ENCODE measurements at places on chromosomes 3 and 15.
A peak's percentile ranks its signal among the peaks of the same experiment; 100 is the strongest.

GRCh38 chr3:146100180-146100579 lies 60.8 kb downstream of the PLOD2 start:
- DNase-seq, result no peak

DNA sequence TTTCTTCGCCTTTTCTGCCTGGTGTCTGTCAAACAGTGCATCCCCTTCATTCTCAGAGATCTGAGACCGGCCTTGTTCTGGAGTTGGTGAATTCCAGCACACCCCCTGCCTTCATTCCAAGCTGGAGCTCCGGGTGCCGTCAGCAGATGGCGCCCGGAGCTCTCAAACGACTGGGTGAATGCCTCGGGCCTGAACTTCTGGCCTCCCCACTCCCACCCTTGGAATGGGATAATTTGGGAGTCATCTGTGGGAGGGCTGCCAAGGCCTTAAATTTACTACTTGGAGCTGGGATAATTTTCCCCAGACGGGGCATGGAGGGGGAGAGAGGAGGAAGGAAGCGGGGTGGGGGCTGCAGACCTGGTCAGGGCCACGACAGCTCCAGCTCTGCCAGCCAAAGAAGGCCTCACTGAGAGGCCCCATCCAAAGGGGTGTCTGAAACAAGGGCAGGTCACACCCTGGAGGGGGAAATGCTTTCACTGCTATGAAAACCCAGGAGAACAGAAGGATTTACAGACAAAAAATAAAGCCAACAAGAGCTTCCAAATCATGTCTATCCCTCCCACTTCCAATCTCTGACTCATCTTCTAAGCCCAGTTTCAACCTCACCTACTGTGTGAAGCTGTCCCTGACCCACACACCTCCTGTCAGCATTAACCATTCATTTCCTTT lies 187.9 kb downstream of the OPA1 start:
- no peak for DNase-seq

GRCh38 chr3:102162251-102162650 lies 272.6 kb upstream of the ZPLD1 start:
- DNase-seq, result no peak

DNA sequence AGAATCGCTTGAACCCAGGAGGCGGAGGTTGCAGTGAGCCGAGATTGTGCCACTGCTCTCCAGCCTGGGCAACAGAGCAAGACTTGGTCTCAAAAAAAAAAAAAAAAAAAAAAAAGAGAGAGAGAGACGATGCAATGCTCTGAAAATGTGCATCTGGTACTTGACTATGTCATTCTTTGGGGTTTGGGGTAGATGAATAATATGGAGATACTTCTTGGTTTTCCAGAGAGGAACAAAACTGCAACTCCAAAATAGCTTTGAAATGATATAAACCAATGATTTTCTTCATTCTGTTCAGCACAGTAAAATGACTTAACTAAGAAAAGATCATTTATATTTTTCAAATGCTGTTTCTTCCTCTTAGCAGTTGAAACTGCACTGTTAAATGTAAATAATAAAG lies 158.9 kb downstream of the ISL2 start:
- no peak for DNase-seq

- no peak for DNase-seq
Observed at GRCh38 chr15:76393614-76394013, 57.0 kb downstream of the ISL2 start.

- DNase-seq, result no peak
Observed at GRCh38 chr3:126407412-126408044, 12.8 kb downstream of the CFAP100 start.

DNA sequence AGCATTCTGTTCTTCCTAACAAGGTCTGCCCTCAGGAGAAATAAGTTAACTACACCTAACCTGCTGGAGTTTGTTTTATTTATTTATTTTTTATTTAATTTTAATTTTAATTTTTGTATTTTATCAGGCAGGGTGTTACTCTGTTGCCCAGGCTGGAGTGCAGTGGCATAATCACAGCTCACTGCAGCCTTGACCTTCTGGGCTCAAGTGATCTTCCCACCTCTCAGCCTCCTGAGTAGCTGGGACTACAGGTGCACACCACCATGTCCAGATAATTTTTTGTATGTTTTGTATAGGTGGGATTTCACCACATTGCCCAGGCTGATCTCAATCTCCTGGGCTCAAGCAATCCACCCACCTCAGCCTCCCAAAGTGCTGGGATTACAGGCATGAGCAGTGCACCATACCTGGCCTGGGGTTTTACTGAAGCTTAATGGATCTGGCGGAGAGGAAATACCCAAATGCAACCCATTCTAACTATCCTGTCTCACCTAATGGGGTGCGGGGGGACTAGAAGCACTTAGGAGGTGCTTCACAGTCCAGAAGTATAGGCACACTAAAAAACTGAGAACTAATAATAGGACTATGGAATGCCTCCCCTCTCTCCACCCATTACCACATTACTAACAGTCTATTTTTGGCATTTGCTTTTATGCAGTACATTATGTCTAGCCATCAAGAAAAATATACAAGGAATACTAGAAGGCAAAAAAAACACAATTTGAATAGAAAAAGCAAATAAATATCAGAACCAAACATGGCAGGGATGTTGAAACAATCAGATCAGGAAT lies 61.4 kb downstream of the TTBK2 start:
- DNase-seq, result no peak

DNA sequence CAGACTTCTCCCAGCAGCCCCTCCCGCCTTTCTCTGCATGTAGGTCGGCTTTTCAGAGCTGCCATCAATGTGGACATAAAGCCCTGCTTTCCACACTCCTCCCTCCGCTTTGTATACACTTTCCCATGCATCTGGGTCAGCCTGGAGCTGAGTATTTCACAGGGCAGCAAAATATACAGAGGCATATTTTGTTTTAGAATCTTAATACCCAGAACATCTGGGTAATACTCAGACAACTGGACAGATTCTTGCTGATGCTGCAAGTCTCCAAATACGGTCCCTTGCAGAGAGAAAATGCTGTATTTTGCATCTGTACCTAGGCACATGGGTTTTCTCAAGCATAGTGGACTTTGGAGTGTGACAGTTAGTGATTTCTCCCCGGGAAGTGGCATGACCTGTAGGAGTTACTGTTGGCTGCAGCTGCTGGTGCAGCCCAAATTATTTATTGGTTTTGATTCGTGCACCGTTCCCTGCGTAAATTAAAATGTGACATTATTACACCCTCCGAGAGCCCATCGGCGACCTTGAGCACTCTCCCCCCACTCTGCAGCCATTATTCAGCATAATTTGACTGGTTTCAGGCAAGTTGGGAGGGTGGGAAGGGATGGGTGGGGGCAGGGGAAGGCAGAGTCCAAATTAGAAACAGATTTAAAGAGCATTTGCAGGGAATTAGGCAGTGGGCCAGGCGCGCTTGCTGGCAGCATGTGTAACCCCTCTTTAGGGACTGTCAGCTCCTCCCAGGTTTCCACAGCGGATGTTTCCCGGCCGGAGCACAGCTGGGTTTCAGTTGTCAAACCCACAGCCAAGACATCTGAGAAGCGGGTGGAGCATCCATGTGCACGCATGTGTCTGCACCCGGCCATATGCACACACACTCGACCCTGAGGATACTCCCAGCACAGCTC lies 100.8 kb downstream of the CPN2 start:
- no peak for DNase-seq

DNA sequence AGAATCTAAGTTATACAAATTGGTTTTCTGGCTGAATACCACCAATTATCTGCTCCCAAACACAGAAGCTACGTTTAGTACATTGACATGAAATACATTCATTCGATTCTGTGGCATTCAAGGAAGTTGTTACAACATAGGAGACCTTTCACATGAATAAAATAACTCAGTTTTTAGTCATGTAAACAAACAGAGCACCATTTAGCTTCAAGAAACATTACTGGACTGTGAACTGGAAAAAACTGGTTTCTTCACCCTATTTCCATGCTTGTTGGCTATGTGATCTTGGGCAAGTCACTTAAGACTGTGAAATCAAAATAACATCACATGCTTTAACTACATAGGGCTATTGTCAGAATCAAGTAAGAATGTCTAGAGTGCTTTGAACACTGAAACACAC lies 46.2 kb downstream of the NRG4 start:
- no peak for DNase-seq

GRCh38 chr15:80619680-80620079 lies 75.4 kb upstream of the ABHD17C start:
- no peak for DNase-seq

- no peak for DNase-seq
Observed at GRCh38 chr3:66423791-66424190, 77.0 kb downstream of the LRIG1 start.

- DNase-seq, result no peak
Observed at GRCh38 chr3:165491487-165491886, 295.3 kb upstream of the SLITRK3 start.

DNA sequence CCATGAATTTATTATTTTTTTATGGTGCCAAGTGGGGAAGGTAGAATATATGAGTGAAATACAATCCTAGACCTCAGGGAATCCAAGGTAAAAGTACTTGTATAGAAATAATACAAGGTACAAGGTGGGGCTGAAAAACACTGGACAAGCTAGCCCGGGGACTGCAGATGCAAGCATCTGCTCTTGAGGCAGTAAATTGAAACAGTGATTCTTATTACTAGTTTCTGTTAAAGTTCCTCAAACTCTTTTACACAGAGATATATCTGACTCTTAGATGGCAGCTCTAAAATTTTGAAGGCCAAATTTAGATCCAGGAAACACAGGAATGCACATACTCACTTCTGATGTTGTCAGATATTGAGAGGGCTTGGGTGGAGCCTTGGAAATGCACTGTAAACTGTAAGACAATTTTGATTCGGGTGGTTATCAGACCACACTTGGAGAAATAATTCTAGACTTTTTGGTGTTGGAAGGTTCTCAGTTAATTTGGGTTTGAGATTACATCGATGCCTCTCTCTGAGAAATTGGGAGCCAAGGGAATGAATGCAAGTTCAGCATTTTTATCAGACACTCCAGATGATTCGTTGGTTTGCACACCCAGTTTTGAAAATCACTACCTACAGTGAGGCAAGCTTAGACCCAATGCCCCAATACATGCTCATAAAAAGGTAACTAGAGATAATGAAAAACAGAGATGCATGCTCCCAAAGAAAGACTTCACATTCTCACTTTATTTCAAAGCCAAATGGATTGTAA lies 7.3 kb downstream of the TP63 start:
- no peak for DNase-seq

DNA sequence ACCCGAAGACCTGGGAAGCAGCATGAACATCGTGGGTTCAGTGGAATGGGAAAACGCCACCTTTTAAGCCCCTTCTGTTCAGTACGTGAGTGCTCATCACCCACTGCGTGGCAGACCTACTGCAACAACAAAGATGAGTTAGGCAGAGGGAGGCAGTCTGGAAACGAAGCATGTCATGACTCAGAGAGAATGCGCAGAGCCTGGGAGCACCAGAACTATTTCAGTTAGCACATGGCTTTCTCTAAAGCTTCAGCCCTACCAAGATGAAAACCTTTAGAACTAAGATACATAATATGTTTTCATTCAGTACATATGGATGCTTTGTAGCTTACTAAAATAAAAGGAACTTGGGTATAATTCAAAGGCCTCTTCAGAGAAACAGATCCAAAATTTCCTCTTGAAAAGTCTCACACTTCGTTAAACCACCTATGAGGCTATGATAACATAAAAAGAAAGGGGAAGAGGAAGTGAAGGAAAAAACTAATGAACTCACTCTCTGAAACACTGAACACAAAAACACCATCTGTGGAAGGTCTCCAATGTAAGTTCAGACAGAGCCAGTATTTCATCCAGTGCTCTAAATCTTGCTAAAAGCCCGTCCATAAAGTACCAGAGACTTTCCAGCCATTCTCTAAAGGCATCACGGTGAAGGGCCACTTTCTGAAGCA lies 140.1 kb downstream of the OCA2 start:
- DNase-seq, result no peak

DNA sequence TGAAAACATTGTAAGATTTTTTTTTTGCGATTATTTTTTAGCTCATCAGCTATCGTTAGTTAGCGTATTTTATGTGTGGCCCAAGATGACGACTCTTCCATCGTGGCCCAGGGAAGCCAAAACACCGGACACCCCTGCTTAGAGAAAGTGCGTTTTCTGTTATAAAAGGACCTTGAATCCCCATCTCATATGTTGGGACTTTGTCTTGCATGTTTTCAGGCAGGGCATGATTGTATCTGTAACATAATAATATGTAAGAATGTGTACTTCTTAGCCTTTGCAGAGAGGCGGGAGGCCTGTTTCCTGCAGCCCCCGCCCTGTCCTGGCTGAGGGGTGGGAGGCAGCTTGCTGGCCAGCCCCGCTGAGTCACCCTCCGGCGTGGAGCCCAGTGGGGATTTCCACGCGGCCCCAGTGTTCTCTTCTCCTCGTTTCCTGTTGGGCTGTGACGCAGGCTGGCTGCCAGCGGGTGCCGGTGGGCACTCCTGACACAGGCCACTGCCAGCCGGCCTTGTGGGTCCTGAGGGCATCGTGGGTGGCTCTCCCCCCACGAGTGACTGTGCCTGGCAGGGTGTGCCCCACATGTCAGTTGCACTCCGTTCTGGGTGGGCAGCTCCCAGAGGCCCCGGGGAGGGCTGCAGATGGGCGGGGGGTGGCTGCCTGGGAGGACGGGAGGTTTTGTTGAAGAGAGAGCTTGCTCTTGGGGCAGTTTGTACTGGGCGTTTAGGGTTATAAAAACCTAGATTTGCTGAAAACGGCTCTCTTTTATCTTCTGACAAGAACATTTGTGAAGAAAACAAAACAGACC lies 55.6 kb downstream of the SMAD3 start:
- DNase-seq, result peak; percentile 82

GRCh38 chr3:79930196-79930595 lies 162.4 kb upstream of the ROBO1 start:
- DNase-seq, result no peak

DNA sequence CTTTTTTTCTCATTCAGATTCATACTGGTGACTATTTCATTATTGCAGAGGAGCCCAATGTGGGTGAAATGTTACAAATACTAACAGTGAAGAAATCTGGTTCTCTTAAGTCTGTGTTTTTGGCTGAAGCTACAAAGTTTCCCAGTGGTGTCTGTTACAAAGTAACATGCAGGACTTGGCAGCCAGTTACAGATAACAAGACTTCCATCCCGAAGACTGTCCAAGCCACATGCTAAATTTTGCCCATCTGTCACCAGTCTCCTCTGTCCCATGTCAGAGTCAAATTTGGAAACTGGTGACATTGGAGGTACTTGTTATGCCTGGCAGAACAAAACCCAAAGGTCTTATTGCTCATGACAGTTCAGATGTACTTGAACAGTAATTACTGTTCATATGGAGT lies 269.2 kb upstream of the GOLIM4 start:
- DNase-seq, result no peak

DNA sequence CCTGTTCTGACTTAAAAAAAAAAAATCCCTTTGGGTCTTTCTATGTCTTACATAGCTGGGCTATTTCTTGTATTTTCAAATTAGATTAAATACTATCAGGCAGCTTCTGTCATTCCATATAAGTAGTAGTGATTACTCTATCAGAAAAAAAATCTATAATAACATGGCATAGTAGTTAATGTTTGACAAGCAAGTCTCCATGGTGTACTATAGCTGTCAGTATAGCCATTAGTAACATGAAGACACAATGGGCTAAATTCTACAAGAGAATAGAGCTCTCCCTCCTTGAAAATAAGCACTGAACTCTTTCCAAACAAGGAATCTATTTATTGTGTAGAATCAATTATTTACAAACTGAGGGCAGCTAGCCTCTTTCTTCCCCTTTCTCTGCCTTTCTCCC lies 19.4 kb upstream of the VEPH1 start:
- DNase-seq, result no peak
